ENCODE measurements at places on chromosomes 11 and 22. TPM values are rescaled to one million over a fixed set of nuclear protein-coding genes. Genes with fewer than 3 reads are reported as not detected.

DNA sequence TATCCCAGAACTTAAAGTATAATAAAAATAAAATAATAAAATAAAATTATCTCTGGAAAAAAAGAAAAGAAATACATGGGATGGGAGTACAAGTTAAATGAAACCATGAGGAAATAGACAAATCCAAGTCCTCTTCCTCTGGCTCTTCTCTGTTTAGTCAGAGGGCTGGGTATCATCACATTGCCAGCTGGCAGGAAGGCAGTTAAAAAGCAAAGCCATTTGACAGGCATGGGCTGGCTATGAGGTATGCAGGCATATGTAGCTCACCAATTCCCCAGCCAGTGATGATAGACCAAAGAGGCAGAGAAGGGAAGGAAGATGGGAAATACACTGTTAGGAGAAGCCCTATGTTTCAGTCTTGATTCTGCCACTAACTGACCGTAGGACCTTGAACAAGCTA lies 6.5 kb downstream of the LYVE1 start:
- no peak overlapping the region for H3K27ac ChIP-seq
- DNase-seq: no peak
- H3K4me1 ChIP-seq: no peaks in the 10 kb centered on the region
- no peaks in the 10 kb centered on the region for H3K27me3 ChIP-seq

GRCh38 chr11:2685566-2686359 lies 14.0 kb downstream of the KCNQ1OT1 start:
- no peak overlapping the region for H3K4me3 ChIP-seq
- no peaks in the 10 kb centered on the region for H3K4me1 ChIP-seq
- no peak overlapping the region for H3K27ac ChIP-seq
- no peaks in the 10 kb centered on the region for H3K27me3 ChIP-seq
- peak; percentile 32 for DNase-seq

Gene IPO7
- 135 TPM for total RNA-seq

Gene TMEM123
- 116 TPM for total RNA-seq

DNA sequence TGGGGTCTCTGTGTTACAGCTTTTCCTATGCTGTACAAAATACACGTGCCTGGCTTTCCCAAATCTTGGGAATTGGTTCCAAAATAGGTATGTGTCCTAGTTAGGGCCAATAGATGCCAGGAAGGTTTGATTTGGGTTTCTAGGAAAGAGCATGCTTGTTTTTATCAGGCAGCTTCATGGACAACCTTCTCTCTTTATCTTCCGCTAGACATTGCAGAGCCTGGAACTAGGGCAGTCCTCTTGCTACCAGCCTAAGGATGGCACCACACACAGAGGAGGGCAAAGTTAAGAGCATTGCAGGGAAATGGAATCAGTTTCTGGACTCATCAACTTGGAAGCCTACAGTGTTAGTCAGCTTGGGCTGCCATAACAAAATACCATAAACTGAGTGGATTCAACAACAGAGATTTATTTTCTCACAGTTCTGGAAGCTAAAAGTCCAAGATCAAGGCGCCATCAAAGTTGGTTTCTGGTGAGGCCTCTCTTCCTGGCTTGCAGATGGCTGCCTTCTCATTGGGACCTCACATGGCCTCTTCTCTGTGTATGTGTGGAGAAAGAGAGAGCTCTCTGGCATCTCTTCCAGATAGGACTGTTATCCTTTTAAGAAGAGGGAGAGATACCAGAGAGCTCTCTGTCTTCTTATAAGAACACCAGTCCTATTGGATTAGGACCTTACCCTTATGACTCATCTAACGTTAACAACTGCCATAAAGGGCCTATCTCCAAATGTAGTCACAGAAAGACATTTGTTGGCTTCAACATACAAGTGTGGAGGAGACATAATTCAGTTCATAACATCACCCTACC lies 27.3 kb upstream of the CREB3L1 start:
- H3K27me3 ChIP-seq: no peaks in the 10 kb centered on the region
- H3K36me3 ChIP-seq: no peaks in the 10 kb centered on the region
- no peak overlapping the region for H3K27ac ChIP-seq
- no peak overlapping the region for H3K4me3 ChIP-seq
- no peaks in the 10 kb centered on the region for H3K4me1 ChIP-seq

Gene MUC5B
- total RNA-seq: not detected

Gene B3GAT1
- total RNA-seq: 0.16 TPM

Gene DDX25
- total RNA-seq: not detected

GRCh38 chr22:45263463-45264269 lies 21.1 kb upstream of the UPK3A start:
- no peak overlapping the region for H3K4me3 ChIP-seq
- no peaks in the 10 kb centered on the region for H3K4me1 ChIP-seq
- H3K27me3 ChIP-seq: no peaks in the 10 kb centered on the region
- H3K27ac ChIP-seq: no peak overlapping the region
- H3K36me3 ChIP-seq: no peaks in the 10 kb centered on the region
- DNase-seq: peak; percentile 85
